ENCODE measurements at places on chromosomes 6 and 20.

DNA sequence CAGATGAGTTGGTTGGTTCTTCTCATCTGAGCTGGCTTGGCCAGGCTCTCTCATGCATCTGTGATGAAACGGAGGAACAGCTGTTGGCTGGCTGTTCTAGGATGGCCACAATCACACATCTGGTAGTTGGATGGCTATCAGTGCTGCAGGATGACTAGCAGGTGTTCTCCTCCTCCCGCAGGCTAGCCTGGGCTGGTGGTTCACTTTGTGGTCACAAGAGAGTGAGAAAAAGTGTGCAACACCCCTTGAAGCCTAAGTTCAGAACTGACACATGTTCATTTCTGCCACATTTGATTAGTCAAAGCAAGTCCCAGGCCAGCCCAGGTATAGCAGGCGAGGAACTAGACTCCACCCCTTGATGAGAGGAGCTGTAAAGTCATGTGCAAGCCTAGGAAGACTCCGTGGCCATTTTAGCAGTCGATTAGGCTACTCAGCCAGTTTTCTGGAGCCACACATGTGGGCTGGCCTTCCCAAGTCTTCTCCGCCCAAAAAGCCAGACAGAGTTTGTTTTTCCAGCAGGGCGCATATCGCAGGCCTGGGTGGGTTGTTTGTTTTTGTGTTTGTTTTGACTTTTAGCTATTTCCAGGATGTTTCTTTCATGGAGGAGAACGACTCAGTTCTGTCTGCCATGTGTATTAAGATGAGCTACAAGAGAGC lies 120.8 kb downstream of the ISM1 start:
- DNase-seq: no peak

- DNase-seq: no peak
Observed at GRCh38 chr20:36478137-36478905, 63.0 kb upstream of the MYL9 start.

- DNase-seq: no peak
Observed at GRCh38 chr6:145323646-145324045, 411.7 kb downstream of the EPM2A start.

DNA sequence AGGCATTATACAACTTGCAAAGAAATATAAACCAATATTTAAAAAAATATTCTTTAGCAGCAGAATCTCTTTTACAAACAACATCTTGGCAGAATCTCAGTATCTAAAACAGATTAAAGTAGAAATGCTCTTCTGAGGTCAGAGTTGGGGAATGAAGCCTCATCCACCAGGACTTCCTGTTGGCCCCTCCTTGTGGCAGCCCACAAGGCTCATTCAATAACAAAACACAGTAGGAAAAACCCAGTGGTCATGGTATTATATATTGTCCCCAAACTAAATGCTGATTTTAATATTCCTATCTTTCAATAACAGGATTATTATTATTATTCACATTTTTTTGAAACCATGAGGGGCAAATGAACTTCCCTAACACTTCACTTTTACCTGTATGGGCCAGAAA lies 368.6 kb downstream of the BTBD9 start:
- DNase-seq: no peak

DNA sequence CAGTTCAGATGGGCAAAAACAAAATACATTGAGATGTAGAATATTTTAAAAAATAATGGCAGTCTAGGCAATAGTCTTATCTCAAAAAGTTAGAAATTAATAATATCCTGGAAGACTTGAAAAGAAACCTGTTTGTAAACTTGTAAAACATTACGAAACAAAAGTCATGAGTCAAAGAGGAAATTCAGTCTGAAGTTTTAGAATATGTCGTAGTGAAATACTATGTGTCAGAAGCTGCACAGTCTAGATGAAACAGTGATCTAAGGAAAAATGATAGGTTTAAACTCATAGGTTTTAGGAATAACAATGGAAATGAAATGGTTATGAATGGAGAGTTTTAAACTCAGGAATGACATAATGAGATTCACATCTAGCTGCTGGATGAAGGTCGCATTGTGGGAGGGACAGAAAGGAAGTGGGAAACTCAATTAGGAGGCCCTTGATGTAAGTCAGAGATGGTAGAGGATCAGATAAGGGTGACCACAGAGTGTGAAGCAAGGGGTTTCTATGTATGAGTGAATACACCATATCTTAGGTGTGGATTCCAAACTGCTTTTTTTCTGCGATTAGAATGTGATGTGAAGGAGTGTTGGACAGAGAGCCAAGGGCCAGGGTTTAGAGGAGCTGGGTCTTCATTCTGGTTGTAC lies 2.8 kb downstream of the SNRPB2 start:
- no peak for DNase-seq

GRCh38 chr6:28695715-28696114 lies 170.0 kb downstream of the GPX5 start:
- DNase-seq: no peak

- DNase-seq: no peak
Observed at GRCh38 chr6:51855310-51856082, 231.9 kb downstream of the PKHD1 start.

DNA sequence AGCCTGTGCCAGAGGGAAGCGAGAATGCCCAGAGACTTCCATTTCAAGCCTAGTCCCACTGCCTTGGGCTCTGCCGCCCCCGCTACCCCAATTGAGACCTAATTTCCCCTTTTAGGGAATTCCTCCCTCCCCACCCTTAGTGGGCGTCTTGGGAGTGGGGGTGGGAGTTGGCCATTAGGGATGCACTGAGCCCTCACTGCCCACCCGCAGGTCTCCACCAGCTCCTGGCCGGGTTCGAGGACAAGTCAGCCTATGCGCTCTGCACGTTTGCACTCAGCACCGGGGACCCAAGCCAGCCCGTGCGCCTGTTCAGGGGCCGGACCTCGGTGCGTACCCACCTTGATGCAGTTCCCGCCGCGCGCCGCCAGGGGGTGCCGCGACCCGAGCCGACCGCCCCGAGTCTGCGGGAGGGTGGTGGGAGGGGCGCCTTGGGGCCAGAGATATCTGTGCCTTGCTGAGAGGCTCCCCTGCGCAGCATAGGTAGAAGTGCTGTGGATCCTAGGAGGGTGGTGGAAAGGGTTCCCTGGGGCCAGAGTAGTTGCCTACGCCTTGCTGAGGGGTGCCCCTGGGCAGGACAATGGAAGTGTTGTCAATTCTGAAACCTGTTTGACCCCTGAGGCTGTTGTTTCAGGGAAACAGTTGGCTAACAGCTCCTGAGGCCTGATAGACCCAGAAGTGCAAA lies 9.2 kb downstream of the ITPA start:
- DNase-seq: peak; percentile 62

DNA sequence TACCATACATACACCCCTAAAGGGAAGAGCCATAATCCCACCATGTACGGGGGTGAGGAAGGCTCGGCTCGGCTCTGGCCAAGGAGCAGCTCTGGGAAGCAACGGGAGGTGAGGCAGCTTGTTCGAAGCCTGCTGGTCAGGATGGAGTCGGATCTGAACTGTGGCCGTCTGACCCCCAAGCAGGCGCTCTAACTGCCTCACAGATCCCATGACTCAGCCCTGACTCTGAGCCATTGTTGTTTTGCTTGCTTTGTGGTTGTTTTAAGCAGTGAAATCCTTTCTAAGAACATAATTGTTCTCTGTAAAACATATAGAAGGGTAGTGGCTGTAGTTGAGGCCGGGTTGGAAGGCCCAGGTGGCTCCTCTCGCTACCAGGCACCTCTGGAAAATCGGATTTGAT lies 10.9 kb downstream of the C6orf132 start:
- no peak for DNase-seq

DNA sequence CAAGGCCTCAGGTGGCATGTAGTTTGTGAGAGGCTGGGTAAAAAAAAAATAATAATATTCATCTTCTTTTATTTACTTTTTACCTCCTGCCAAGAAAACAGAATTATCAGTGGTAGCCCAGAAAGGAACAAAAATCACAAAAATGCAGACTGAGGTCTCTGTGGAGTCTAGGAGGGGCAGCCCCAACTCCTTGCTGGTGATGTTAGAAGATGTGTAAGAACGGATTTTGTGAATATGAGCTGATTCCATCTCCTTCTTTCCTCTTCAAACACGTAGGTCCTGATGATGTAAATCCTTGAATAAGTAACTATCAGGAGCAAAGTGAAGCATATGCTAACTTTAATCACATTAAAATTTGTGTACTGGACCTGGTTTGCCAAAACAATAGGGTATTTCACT lies 226.8 kb downstream of the EYA4 start:
- no peak for DNase-seq

GRCh38 chr20:49819702-49820101 lies 7.1 kb downstream of the SLC9A8 start:
- no peak for DNase-seq

GRCh38 chr6:35176301-35177024 lies 35.3 kb upstream of the TCP11 start:
- DNase-seq: no peak

DNA sequence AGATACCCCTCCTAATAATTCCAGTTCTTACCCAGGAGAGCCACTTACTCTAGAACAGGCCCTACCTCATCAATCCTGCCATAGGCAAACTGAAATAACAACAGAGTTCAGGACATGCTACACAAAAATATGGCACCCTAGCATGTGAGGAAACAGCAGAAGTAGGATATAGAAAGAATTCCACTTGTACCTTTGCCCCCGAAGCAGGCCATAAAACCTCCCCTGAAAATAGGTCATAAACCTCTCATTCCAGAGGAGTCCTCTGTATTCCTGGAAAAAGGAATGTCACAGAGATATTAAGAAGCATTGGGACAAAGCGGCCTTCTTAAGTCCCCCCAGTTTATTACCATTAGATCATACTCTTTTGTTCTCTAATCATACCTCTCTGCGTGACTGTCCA lies 504.3 kb upstream of the MARCKS start:
- no peak for DNase-seq

DNA sequence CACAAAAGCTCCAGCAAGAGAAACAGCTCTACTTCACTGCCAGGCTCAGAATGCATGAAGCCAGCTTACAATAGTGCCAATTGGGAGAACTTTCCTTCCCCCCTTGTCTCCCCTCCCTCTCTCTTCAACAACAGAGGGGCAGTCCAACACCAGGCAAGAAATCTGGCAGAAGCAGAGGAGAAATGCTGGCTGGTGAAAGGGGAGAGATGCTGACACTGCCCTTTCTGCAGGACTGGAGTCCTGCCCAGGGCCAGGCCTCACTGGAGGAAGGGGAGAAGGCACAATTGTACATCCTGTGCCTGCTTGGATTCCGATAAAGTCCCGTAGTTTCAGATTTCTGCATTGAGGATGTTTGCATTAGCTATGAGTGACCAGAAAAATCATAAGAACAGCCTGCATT lies 148.6 kb downstream of the LRRC1 start:
- DNase-seq: no peak

DNA sequence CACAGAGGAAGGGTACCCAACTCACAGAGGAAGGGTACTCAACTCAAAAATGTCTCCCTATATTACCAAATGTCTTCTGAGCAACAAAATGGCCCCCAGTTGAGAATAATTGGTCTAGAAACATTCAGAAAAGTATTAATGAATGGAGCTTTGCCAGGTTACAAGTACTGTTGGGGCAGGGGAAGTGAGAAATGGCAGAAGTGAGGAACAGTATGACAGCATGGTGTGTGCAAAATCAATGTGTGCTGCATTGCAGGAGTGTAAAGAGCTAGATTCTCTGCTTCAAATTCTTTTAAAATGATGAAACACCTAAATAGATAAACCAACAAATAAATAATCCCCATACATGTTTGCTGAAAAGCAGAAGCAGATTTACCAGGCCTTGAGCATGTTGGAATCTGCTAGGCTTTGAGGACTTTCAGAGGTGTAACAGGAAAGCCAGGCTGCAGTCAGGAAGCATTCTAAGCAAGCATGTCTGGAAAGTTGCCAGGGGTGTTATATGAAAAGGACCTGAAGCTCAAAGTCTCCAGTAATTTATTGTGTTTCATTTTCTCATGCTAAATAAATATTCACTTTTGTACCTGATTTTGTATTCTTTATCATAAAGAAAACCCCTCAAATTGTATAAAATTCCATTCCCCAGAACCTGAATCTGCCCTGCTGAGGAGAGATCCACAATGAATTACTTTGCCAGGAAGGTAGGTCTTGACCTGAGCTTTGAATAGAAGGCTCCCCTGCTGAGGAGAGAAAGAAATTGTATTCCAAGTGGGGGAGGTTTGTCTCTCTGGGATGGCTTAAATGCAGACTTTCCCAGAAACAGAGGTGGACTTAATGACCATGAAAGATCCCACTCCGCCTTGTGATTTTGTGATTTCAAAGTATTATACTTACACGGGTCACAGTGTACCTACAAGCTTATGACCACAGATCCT lies 265.0 kb upstream of the MARCKS start:
- no peak for DNase-seq

- no peak for DNase-seq
Observed at GRCh38 chr6:53898026-53898795, 103.4 kb downstream of the LRRC1 start.

DNA sequence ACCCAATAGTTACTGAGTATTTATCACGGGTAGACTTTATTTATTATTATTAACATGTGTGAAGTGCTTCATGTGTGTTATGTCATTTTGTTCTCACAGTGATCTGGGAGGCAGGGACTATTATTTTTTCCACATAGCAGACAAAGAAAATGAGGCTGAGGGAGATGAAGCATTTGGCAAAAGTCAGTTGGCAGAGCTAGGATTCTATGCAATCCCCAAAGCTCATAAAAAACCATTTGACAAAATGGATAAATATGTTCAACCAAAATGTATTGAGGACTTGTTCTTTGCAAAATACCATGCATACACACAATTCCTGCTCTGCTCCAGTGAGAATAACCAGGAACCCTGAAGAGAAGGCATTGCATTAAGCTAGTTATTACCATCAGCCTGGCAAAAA lies 184.4 kb downstream of the HS3ST5 start:
- no peak for DNase-seq

GRCh38 chr6:139754898-139755775 lies 380.7 kb upstream of the CITED2 start:
- no peak for DNase-seq

DNA sequence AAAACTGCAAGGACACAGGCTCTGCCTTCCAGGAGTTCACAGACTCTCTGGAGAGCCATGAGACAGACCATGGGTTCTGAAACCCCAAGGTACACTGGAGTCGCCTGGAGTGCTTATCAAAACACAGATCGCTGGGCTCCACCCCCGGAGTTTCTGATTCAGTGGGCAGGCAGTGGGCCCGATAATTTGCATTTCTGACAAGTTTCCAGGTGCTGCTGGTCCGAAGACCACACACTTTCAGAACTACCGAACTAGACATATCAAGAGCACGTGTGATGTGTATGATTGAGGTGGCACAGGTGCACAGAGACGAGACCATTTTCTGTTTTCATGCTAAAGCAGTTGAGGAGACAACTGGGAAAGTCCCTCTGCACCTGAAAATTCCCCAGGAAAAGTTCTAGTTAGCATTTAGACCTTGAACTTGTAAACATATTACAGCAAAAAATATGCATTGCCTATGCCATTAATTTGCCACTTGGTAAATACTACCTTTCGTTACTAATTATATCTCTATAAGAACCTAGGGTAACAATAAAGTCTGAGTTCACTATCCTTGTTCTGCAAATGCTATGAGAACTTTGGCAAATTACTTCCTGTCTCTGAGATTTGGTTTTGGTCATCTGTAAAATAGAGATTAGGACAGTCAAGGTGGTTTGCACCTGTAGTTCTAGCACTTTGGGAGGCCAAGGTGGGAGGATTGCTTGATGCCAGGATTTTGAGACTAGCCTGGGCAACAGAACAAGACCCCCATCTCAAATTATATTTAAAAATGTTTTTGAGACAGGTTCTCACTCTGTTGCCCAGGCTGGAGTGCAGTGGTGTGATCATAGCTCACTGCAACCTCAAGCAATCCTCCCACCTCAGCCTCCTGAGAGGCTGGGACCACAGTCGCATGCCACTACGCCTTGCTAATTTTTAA lies 14.3 kb upstream of the PIM1 start:
- no peak for DNase-seq
